Stimulated activated CD4-positive, alpha-beta T cell treated with anti-CD3 and anti-CD28 coated beads, Interleukin-15, amount 100 ng/mL, for 1 hour (primary cell): ENCODE measurements at places on chromosomes 2 and 18.
A peak's percentile ranks its signal among the peaks of the same experiment; 100 is the strongest.

DNA sequence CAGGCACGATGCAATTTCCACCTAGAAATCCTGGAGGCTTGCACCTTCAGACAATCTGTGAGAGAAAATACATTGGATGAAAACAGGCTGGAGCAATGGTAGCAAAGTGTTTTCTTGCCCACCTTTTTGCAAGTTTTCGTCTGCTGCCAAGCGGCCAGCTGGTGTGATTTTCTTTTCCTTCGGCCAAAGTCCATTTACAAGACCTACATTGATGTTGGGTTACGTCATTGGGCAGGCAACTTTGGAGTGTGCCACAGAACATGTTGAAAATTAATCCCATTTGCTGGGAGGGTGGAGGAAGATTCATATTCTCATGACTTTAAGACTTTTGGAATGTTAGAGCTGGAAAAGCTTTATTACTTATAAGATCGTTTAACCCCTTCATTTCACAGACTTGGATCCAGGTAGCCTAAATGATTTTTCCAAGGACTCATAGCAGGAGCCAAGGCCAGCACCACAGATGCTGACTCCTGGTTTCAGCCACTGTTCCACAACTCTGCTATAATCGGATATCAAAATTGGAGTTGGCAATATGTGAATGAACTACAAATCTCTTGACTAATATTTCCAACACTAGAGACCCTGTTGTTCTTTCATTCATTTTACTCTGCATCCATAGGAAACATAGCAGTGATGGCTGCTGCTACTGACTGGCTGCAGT lies 352.1 kb downstream of the RND3 start:
- no peak for DNase-seq

- DNase-seq = peak; percentile 38
Observed at GRCh38 chr2:84970210-84970867, 622 bp upstream of the KCMF1 start.

DNA sequence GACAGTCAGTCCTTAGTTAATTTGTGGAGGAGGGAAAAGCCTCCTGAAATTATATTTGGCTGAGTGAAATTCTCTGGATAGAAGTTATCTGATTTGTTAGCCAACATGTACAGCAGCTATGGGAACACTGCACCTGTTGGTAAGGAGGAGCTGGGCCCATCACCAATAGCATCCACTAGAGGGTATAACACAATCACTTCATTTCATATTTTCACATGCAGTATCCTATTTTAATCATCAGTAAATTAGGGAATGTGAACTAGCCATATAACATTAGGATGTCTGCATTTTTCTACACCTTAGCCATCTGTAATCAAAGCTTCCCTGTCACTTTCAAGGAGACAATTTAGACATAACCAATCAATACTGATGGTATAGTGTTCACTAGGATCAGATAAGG lies 818.4 kb upstream of the CDH2 start:
- DNase-seq = no peak

DNA sequence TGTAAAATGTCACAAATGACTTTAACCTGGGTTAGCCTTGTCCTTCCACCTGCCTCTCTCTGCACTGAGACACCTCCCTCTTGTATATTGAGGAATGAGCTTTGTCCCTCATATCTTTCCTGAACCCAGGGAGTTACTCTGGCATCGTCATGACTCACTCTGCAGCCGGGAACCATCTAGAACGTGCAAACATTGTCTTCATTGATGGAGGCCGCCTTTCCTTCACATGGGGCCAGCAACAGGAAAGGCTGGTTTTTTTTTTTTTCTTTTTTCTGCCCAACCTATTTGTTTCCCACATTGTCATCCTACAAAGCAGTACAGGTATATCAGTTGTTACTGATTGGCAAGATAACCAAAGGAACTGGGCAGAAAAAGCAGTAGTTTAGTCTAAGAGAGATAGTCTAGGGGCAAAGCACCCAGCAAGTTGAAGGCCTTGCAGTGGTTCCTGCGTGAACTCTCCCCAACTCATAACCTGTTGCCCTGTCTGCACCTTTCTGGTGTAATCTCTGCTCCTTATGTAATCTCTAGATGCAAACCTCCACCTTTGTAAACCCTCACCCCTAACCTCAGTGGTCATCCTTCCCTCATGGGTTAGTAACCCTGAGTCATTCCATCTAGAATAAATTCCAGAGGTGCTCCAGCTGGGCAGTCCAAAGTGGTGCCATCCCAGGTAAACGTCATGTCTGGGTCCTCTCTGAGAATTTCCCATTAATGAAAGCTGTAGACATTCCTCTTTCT lies 38.3 kb downstream of the SLC40A1 start:
- DNase-seq = no peak

- DNase-seq = no peak
Observed at GRCh38 chr18:1983746-1984515, 587.4 kb downstream of the METTL4 start.
